ENCODE measurements at places on chromosomes 3 and 15.

- DNase-seq, result peak; percentile 10
These were observed 125.5 kb downstream of the GADL1 start for GRCh38 chr3:30768703-30769550.

- peak; percentile 76 for DNase-seq
These were observed 1.8 kb downstream of the RCCD1 start for GRCh38 chr15:90956274-90957030.

DNA sequence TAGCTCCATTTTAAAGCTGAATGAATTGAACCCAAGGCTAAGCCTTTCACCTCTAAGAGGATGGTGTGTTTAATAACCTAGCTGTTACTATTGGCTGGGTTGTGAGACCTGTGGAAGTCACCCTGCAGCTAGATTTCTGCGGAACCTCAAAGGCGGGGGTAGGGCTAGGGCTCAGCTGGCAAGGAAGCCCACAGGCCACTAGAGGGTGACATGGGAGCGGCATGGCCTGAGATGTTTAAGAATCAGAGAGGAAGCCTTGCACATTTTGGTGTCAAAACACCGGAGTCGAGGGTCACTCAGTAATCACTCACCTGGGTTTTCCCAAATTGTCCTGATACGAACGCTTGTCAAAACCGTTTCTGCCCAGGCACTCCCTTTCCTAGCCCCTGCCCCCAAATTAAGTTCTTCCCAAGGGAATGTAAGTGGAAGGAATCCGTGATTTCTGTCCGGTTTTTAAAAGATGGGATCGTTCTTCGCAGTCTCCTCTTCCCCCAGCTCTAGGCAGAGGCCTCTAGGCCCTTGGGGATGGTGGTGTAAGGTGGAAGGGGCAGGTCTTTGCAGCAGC lies 3.8 kb upstream of the ACAD9 start:
- peak; percentile 42 for DNase-seq

- peak; percentile 92 for DNase-seq
These were observed 22.8 kb upstream of the NOX5 start for GRCh38 chr15:68991723-68992122.

DNA sequence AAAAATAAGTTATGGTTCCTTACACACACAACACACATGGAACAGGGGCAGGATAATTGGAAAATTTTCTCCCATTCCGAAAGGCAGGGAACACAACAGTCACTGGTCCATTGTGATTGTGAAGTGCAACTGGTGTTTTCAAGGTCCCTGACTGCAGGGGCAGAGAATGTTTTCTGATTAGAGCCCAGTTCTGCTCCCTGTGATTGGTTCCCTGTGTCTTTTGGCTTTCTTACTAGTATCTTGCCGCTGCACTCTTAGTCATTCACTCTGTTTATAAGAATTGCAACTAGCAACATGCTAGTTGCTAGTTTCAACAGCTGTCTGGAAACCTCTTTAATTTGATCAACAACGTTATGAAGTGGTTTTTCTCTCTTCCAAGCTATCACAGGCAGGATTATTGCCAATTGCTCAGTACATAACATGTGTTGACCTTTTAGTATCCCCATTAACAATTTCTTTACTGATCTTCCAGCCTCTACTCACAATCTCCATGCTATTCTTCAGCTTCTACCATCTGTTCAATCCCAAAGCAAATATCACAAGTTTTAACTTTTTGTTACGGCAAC lies 177.5 kb downstream of the EPHA6 start:
- no peak for DNase-seq

All from hematopoietic multipotent progenitor cell treated with erythropoietin and hydrocortisone succinate and interleukin-3 and kit ligand, for 15 days (in vitro differentiated cells).